ENCODE measurements at places on chromosomes 5 and 9. TPM values are rescaled to one million over a fixed set of nuclear protein-coding genes. Genes with fewer than 3 reads are reported as not detected.

GRCh38 chr9:116806075-116806474 lies 119.0 kb downstream of the TRIM32 start:
- H3K36me3 ChIP-seq, result no peaks in the 10 kb centered on the region
- no peak overlapping the region for H3K27ac ChIP-seq
- H3K4me1 ChIP-seq, result no peaks in the 10 kb centered on the region
- no peak for DNase-seq

GRCh38 chr9:94611638-94612068 lies 18.0 kb upstream of the FBP2 start:
- no peak for DNase-seq
- H3K4me1 ChIP-seq, result no peaks in the 10 kb centered on the region
- peaks cover 32% of the 10 kb centered on the region for H3K27me3 ChIP-seq
- no peak overlapping the region for H3K27ac ChIP-seq
- no peaks in the 10 kb centered on the region for H3K36me3 ChIP-seq

DNA sequence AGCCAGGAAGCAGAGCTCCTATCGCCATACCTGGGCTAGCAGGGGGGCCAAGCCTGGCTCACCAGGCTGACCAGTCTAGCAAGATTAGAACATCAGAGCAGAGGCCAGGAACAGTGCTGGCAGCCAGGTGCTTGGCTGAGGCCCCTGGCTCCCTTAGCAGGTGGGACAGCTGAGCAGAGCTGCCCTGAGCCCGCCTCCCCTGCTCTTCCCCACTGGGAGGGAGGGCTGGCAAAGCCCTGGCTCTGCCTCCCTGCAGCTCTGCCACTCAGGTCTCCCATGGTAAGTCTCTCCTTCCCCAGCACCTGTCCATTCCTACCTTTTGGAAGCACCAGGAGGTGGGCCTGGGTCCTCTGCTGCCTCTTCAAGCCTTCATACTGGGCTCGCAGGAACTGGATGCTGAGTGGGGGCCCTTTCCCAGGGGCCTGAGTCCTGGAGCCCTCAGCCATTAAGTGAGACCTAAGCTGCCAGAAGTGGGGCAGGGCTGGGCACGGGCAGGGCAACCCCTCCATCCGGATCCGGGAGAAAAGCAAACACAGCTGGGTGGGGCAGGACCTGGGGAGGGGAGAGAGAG lies 803 bp downstream of the C9orf152 start:
- H3K4me3 ChIP-seq, result no peak overlapping the region
- no peaks in the 10 kb centered on the region for H3K36me3 ChIP-seq
- H3K4me1 ChIP-seq, result no peaks in the 10 kb centered on the region
- no peak for DNase-seq

Gene SLC45A2
- total RNA-seq, result not detected

Gene UGT3A2
- total RNA-seq, result not detected

Gene FAM78A
- 0.11 TPM for total RNA-seq

GRCh38 chr5:135491552-135492318 lies 39.6 kb upstream of the TIFAB start:
- no peak overlapping the region for H3K27ac ChIP-seq
- DNase-seq, result no peak
- peaks cover 44% of the 10 kb centered on the region for H3K4me1 ChIP-seq
- peaks cover 8% of the 10 kb centered on the region for H3K27me3 ChIP-seq

Gene CENPK
- 12.1 TPM for total RNA-seq

GRCh38 chr5:96229188-96229587 lies 203.9 kb downstream of the PCSK1 start:
- peaks cover 58% of the 10 kb centered on the region for H3K4me1 ChIP-seq
- no peak for DNase-seq
- no peaks in the 10 kb centered on the region for H3K27me3 ChIP-seq
- no peak overlapping the region for H3K4me3 ChIP-seq
- peaks cover 24% of the 10 kb centered on the region for H3K36me3 ChIP-seq

DNA sequence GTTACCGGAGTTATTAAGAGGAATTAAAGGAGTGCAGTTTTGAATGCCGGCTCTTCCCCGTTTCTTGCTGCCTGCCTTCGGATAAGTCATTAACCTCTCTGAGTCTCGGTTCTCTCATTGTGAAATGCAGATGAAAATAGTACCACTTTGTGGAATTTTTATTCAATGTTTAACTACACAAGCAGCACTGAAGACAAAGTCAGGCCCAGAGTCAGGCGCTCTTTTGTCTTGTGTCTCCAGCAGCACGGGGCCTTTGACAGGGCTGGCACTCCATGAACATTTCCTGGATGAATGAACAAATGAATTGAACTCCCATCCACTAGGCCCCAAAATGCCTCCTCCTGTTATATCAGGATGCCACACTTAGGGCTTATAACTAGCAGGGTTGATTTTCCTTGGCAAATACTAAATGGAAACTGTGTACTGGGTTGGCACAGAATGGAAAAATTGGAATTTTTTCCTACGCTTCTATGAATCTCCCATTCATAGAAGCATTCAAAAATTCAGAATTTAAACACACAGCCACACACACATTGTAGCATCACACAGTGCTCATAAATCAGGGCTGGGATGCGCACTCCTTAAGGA lies 332.8 kb downstream of the MLLT3 start:
- DNase-seq, result no peak
- no peaks in the 10 kb centered on the region for H3K36me3 ChIP-seq
- peaks cover 3% of the 10 kb centered on the region for H3K27me3 ChIP-seq
- no peaks in the 10 kb centered on the region for H3K4me1 ChIP-seq

DNA sequence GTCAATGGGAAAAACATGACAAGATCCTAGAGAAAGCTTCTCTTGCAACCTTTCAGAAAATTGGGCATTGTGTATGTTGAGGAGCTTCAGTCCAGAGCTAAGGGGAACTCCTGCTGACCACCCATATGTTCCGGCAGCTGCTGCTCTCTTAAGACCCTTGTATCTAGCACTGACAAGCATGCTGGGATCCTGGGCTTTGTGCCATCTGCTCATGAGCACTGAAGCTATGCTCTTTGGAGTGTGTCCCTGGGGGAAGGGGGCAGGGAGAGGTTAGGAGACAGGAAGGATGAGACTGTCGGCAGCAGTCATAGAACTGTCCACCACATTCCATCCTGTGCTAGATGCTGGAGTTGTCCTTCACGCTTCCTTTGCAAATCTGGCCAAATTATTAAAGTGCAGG lies 109.3 kb downstream of the JAKMIP2 start:
- no peaks in the 10 kb centered on the region for H3K4me1 ChIP-seq
- no peaks in the 10 kb centered on the region for H3K36me3 ChIP-seq
- no peak overlapping the region for H3K4me3 ChIP-seq

DNA sequence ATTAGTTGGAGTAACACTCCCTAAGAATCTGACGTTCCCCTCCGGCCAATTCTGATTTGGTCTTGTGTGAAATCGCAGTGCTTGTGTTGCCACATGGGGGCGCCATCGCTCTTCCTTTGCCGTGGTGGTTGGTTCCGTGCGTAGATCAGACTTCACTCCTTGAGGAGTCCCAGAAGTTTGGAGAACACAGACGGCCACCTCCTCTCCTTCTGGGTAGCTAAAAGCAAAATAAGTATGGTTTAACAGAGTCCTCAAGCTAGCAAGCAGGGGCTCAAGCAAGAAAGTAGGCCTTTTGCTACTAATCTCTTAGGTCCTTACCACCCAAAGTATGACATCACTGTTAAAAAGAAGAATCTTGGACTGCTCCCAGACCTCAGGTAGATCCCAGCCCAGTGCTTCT lies 59.5 kb downstream of the HSPA4 start:
- H3K27ac ChIP-seq, result no peak overlapping the region
- H3K4me1 ChIP-seq, result peaks cover 34% of the 10 kb centered on the region
- no peak overlapping the region for H3K4me3 ChIP-seq
- peak; percentile 70 for DNase-seq

GRCh38 chr5:42250-42649 lies 49.7 kb upstream of the PLEKHG4B start:
- peaks cover 52% of the 10 kb centered on the region for H3K27me3 ChIP-seq
- H3K36me3 ChIP-seq, result no peaks in the 10 kb centered on the region
- H3K27ac ChIP-seq, result no peak overlapping the region

- no peaks in the 10 kb centered on the region for H3K36me3 ChIP-seq
- H3K27me3 ChIP-seq, result peaks cover 52% of the 10 kb centered on the region
- peak; percentile 18 for DNase-seq
These were observed 70.1 kb upstream of the RAPGEF1 start for GRCh38 chr9:131809941-131810344.

GRCh38 chr9:95776176-95776575 lies 99.3 kb upstream of the ERCC6L2 start:
- no peak for DNase-seq
- no peak overlapping the region for H3K4me3 ChIP-seq
- no peak overlapping the region for H3K27ac ChIP-seq
- H3K4me1 ChIP-seq, result no peaks in the 10 kb centered on the region
- H3K36me3 ChIP-seq, result no peaks in the 10 kb centered on the region

Gene PCDHGB4
- 3.0 TPM for total RNA-seq

GRCh38 chr9:69474821-69475220 lies 149.8 kb downstream of the ENTREP1 start:
- H3K27me3 ChIP-seq, result no peaks in the 10 kb centered on the region
- no peak for DNase-seq
- H3K36me3 ChIP-seq, result no peaks in the 10 kb centered on the region
- peaks cover 21% of the 10 kb centered on the region for H3K4me1 ChIP-seq
- no peak overlapping the region for H3K27ac ChIP-seq

DNA sequence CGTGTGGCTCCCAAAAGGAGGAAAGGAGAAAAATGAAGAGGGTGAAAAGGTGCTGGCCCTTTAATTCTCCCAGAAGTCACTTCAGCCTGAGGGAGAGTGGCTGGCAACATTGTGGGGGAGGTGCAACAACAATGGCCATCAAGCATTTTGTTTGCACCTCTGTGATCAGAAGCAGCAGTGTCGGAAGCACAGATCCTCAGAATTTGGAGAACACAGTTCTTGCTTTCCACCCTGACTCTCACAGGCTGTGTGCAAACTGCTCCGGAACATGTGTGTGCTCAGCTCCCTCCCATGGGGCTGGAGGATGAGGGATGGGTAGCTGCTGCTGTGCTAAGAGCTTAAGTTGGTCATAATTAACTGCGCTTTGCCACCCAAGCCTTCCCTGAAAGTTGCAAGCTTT lies 127.1 kb downstream of the DPYSL3 start:
- peak overlapping the region; percentile 87 for H3K4me3 ChIP-seq
- H3K27ac ChIP-seq, result peak overlapping the region; percentile 68
- no peaks in the 10 kb centered on the region for H3K36me3 ChIP-seq
- H3K27me3 ChIP-seq, result peaks cover 1% of the 10 kb centered on the region
- DNase-seq, result no peak

Gene NR2F1-AS1
- total RNA-seq, result 26.4 TPM

DNA sequence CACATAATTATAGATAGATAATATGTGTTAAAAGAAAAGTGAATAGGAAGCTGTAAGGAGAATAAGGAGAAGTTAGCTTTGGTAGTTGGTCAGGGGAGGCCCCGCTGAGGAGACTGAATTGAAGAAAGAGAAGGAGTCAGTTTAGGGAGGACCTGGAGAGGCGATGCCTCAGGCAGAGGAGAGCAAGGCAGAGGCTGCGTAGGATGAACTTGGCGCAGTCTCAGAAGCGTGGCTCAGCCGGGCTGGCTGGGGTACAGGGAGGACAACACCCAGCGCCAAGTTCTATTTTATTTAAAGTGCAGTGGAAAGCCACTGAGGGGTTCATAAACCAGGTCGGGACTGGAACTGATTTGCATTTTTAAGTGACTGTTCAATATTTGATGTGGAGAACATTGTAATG lies 68.5 kb downstream of the PTCD2 start:
- no peaks in the 10 kb centered on the region for H3K27me3 ChIP-seq
- peaks cover 86% of the 10 kb centered on the region for H3K4me1 ChIP-seq
- 0 out of 2 replicates have a peak, but pooled peaks cover 3% of the 10 kb centered on the region for H3K36me3 ChIP-seq
- peak overlapping the region; percentile 5 for H3K4me3 ChIP-seq

GRCh38 chr9:36163049-36163785 lies 6.0 kb upstream of the CCIN start:
- DNase-seq, result no peak
- peak overlapping the region; percentile 86 for H3K27ac ChIP-seq
- H3K4me3 ChIP-seq, result peak overlapping the region; percentile 18

Gene ANKRD55
- not detected for total RNA-seq

Gene AKNA
- total RNA-seq, result 9.1 TPM

Gene TMEM174
- total RNA-seq, result not detected

- peaks cover 10% of the 10 kb centered on the region for H3K36me3 ChIP-seq
- no peak overlapping the region for H3K4me3 ChIP-seq
- no peak overlapping the region for H3K27ac ChIP-seq
- H3K27me3 ChIP-seq, result peaks cover 4% of the 10 kb centered on the region
- no peak for DNase-seq
These were observed 1.1 kb downstream of the GRM6 start for GRCh38 chr5:178993955-178994579.

GRCh38 chr9:127970401-127971313 lies 10.1 kb downstream of the EEIG1 start:
- peak overlapping the region; percentile 97 for H3K27ac ChIP-seq
- H3K4me3 ChIP-seq, result no peak overlapping the region
- no peaks in the 10 kb centered on the region for H3K36me3 ChIP-seq
- peaks cover 3% of the 10 kb centered on the region for H3K27me3 ChIP-seq

GRCh38 chr5:93601802-93602155 lies 18.8 kb downstream of the NR2F1 start:
- H3K27ac ChIP-seq, result no peak overlapping the region
- no peak for DNase-seq
- peaks cover 26% of the 10 kb centered on the region for H3K4me1 ChIP-seq

GRCh38 chr9:97220894-97221477 lies 86.5 kb upstream of the CCDC180 start:
- H3K4me3 ChIP-seq, result peak overlapping the region; percentile 66
- no peaks in the 10 kb centered on the region for H3K36me3 ChIP-seq
- no peak for DNase-seq
- no peak overlapping the region for H3K27ac ChIP-seq
- H3K4me1 ChIP-seq, result no peaks in the 10 kb centered on the region

GRCh38 chr9:108528231-108528630 lies 327.6 kb downstream of the ACTL7B start:
- no peak for DNase-seq
- no peak overlapping the region for H3K27ac ChIP-seq
- H3K36me3 ChIP-seq, result no peaks in the 10 kb centered on the region
- no peaks in the 10 kb centered on the region for H3K4me1 ChIP-seq
- H3K27me3 ChIP-seq, result peaks cover 21% of the 10 kb centered on the region
- H3K4me3 ChIP-seq, result no peak overlapping the region

DNA sequence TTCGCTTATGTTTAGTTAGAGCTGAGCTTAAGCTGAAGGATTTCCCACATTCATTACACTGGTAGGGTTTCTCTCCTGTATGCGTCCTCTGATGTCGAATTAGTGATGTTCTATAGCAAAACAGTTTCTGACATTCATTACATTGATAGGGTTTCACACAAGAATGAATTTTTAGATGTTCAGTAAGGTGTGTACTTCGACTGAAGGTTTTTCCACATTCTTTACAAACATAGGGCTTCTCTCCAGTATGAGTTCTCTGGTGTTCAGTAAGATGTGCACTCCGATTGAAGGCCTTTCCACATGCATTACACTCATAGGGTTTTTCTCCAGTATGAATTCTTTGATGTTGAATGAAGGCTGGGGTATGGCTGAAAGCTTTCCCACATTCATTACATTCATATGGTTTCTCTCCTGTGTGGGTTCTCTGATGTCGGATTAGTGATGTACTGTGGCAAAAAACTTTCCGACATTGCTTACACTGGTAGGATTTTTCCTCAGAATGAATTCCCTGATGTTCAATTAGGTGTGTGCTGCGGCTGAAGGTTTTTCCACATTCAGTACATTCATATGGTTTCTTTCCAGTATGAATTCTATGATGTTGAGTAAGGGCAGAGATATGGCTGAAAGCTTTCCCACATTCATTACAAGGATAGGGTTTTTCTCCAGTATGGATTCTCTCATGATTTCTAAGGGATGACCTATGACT lies 14.6 kb downstream of the ZNF883 start:
- no peak overlapping the region for H3K4me3 ChIP-seq
- no peaks in the 10 kb centered on the region for H3K4me1 ChIP-seq
- no peak overlapping the region for H3K27ac ChIP-seq
- no peak for DNase-seq
- H3K36me3 ChIP-seq, result peaks cover 62% of the 10 kb centered on the region
- peaks cover 2% of the 10 kb centered on the region for H3K27me3 ChIP-seq

GRCh38 chr5:78271766-78272165 lies 22.7 kb downstream of the AP3B1 start:
- peaks cover 14% of the 10 kb centered on the region for H3K36me3 ChIP-seq
- H3K4me3 ChIP-seq, result no peak overlapping the region
- no peaks in the 10 kb centered on the region for H3K27me3 ChIP-seq
- peaks cover 49% of the 10 kb centered on the region for H3K4me1 ChIP-seq
- peak overlapping the region; percentile 15 for H3K27ac ChIP-seq
- no peak for DNase-seq
